ENCODE measurements at places on chromosomes 13 and 19.

- DNase-seq: peak; percentile 47
These were observed 10.4 kb downstream of the ATP4B start for GRCh38 chr13:113647351-113648215.

- no peak for DNase-seq
These were observed 8.0 kb downstream of the AKAP11 start for GRCh38 chr13:42279986-42280385.

- DNase-seq: no peak
These were observed 387.5 kb downstream of the LMO7 start for GRCh38 chr13:76023652-76024051.

GRCh38 chr19:22286151-22286810, at the start of gene ZNF729:
Gene ZNF729, plus strand, starts transcription at chr19:22286441. Its CDS starts 85 bp downstream, at chr19:22286526.
- DNase-seq: no peak

- DNase-seq: no peak
These were observed 121.5 kb downstream of the LHFPL6 start for GRCh38 chr13:39481491-39481890.

DNA sequence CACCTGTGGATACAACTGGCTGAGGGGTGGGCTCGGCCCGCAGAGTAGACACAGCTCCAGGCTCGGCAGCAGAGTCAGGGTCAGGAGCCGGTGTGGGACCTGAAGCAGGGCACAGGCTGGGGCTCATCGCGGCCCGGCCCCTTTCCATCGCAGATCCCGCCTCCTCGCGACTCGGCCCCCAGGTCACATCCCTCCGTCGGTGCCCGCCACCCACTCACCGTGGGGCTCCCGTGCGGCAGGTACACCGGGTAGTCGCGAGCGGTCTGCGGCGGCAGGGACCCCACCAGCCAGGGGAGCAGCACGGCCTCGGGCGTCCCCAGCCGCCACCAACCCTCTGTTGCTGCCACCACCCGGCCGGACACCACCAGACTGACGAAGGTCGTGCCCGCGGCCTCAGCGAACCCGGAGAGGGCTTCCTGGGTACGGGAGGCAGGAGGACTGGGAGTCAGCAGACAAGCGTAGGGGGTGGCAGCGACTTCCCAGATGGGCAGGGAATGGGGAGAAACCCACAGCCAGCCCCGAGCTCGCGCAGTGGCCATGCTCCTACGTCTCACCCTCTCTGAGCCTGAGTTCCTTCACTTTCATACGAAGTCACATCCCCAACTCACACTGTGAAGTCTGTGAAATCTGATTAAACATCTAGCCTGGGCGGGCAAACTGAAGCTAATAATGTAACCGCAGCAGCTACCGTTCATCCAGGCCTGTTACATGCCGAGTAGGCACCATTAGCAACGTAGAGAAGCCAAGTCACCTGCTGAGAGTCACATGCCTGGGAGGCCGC, 3.7 kb downstream of the FUZ start:
- no peak for DNase-seq

- DNase-seq: no peak
These were observed 25.5 kb downstream of the SMIM24 start for GRCh38 chr19:3454656-3455392.

- DNase-seq: no peak
These were observed 420.4 kb upstream of the GPC6 start for GRCh38 chr13:92806215-92806614.

All from NCI-H446 treated with DMSO at 0.1 percent for 48 hours (cell line).